ENCODE measurements at places on chromosomes 13 and 19.

DNA sequence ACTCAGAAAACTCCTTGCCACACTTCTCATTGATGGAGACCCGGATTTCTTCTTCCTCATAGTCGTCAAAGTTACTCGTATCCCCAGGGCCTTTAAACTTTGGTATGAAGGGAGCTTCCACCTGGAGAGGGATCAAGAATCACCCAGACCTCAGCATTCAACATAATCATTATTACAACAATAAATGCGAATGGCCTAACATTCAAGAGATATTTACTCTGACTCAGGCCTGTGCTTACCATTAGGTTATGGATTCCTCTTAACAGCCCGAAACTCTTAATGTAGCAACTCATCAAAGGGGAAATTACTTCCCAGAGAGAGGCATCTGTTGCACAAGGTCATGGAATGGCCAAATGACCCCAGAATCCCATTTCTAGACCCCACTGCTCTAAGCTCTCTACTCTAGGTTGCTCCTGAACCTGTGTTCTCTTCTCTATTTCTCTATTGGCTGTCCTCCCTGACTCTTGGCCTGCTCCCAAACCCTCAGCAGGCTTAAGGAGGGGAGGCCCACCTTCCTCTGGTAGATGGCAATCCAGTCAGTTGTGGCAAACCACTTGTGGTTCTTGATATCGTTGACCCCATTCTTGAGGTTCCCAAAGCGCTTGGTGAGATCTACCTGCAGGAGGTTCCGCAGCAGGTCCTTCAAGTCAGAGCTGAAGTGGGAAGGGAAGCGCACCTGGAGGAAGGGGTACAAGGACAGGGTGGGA is 2.7 kb upstream of the SAMD1 start:
- no peak for DNase-seq

GRCh38 chr19:50381881-50382729 is 2.0 kb upstream of the POLD1 start:
- no peak for DNase-seq

- DNase-seq = no peak
Observed at GRCh38 chr13:114140131-114140905, 7.9 kb upstream of the RASA3 start.

DNA sequence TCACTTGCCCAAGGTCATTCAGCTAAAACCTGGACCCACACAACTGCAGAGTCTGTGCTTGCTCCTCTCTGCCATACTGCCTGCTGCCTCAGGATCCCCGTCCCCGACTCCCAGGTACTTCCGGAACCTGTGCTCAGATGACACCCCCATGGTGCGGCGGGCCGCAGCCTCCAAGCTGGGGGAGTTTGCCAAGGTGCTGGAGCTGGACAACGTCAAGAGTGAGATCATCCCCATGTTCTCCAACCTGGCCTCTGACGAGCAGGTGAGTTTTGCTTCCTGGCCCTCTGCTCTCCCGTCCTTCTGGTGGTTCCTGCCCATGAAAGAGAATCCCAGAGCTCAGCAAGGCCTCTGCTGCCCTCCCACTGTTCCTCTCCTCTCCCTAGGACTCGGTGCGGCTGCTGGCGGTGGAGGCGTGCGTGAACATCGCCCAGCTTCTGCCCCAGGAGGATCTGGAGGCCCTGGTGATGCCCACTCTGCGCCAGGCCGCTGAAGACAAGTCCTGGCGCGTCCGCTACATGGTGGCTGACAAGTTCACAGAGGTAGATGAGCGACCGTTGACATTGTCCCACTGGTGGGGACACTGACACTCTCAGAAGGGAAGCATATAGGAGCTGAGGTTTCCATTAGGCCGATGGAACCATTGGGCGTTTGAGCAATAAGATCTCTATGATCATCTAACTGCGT is 22.9 kb downstream of the PPP2R1A start:
- no peak for DNase-seq

GRCh38 chr19:6556480-6557195 is 25.8 kb downstream of the TNFSF9 start:
- no peak for DNase-seq

DNA sequence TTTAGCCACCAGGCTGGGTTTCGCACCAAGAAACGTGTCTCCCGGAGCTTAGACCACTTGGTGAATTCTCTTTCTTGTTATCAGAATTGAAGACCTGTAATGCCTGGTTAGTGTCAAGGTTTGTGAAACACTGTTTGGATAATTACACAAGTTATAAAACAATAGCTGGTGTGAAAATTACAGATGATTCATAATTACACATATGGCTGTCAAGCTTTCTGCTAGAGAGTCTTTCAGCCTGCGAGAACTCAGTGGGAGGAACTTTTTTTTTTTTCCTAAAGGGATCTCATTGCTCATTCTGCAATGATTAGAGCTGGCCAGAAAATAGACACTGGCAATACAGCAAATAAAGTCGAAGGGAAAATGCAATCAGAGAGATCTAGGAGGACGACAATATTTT is 13.4 kb upstream of the KLK4 start:
- no peak for DNase-seq

GRCh38 chr13:110070511-110071120 is 236.3 kb downstream of the COL4A1 start:
- no peak for DNase-seq

DNA sequence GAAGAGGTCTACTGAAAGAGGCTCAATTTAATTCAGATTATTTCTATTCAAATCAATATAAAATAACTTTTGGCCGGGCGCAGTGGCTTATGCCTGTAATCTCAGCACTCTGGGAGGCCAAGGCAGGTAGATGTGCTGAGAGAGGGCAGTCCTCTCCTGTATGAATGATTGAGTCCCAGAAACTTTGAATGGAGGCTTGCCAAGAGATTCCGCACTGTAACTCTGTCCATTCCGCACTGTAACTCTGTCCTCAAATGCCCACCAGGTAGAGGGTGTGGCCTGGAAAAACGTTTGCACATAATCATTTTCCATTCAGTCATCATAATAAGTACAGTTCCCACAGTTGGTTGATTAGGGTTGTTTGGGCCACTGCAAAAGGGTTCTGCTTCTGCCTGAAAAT is 274.7 kb upstream of the SOX21 start:
- DNase-seq = no peak

DNA sequence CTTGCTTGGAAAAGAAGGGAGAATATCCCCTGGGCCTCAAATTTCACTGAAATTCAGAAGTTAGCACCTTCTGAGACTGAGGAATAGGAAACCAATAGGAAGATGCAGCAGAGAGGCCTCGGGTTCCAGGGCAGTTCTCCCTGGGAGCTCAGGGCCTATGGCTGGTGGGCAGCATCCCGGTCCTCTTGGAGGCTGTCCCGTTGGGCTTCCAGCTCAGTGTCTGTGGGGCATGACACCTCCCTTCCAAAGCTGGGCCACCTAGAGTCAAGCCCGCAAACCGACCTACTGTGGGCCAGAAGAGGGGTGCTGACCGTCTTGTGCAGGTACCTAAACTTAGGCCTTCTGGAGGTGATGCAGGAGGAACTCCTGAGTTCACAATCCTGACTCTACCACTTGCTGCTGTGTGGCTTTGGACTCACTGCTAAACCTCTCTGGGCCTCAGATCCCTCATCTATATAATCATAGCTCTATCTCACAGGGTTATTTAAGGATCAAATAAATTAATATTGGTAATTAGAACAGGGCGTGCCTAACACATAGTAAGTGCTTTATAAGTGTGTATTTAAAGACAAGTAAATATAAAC is 17.1 kb downstream of the SIAH3 start:
- DNase-seq = no peak

- no peak for DNase-seq
Observed at GRCh38 chr19:16026131-16026530, 50.2 kb upstream of the TPM4 start.

- no peak for DNase-seq
Observed at GRCh38 chr13:79222427-79223205, 183.4 kb downstream of the RBM26 start.

DNA sequence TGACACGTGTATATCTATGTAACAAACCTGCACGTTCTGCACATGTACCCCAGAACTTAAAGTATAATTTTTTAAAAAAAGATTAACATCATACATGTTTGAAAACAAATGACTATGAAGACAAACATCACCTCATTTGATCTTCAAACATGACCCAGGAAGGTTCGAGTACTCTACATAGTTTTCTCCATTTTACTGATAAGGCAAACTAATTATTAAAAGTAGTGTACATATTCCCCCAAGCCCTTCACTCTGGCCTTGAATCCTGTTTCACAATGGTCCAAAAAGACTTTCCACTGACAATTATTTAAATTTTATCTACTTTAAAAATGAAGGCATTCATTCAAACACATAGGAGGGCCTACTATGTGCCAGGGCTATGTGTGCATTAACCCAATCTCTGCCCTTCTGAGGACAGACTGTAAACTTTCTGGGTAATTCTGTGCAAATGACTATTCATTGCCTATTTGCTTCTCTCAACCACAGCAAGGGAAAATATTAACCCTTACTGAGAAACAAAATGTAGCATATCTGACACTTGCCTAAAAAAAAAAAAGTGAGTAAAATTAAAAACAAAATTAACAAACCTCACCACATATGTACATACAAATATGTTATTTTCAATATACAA is 22.1 kb downstream of the ATP7B start:
- no peak for DNase-seq

DNA sequence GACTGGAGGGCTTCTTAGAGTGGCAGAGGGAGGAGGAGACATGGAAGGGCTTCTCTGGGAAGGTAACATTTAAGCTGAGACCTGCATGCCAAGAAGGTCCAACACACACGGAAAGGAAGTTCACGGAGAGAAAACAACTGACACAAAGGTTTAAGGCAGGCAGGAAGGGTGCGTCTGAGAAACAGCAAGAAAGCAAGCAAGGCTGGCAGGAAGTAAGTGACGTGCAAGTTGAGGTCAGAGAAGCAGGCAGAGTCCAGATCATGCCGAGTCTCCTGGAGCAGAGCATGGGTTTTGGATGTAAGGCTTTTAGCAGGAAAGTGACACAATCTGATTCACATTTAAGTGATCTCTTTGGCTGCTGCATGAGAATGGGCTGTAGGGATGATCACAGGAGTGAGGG is 60.5 kb downstream of the ATP7B start:
- no peak for DNase-seq

DNA sequence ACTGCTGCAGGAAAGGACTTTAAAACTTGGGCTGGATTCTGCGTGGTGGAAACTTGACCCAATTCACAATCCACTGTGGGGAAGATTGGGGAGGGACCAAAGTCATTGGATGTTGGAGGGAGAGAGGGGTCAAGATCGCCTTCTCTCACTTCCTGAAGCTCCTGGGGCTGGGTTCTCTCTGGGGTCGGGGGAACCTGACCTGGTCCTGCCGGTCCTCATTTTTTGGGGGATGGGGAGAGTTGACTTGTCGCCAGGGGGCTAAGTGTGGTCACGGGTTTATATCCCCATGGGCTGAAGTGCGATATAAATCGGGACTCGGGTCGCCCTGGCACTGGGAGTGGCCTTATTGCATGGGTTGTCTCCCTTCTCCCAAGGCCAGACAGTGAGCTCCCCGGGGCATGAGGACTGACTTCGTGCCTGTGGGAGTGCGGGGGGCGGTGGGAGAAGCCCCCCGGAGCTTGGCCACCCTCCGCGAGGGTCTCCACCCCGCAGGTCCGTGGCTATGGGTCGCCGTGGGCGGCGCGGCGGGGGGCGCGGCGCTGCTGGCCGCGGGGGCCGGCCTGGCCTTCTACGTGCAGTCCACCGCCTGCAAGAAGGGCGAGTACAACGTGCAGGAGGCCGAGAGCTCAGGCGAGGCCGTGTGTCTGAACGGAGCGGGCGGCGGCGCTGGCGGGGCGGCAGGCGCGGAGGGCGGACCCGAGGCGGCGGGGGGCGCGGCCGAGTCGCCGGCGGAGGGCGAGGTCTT is 6.3 kb downstream of the ICAM5 start:
- no peak for DNase-seq

DNA sequence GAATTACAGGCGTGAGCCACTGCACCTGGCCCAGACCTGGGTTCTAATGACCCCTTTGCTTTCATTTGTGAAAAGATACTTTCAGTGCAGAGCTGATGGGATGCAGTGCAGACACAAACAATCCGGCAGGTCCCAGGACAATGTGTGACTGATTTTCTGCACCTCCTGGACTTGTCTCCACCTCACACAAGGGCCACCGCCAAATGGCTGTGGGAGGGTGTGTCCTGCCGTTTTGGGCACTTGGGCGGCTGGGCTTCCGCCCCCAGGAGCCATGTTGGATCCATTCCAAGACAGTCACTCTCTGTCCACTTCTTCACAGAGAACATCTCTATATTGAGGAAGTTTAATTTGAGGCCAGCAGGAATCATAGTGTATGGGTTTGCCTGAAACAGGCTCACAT is 112.3 kb upstream of the ZNF507 start:
- no peak for DNase-seq

GRCh38 chr13:102726430-102726829 is 31.6 kb upstream of the METTL21C start:
- no peak for DNase-seq

GRCh38 chr13:36981156-36981743 is 17.9 kb downstream of the ALG5 start:
- DNase-seq = no peak

DNA sequence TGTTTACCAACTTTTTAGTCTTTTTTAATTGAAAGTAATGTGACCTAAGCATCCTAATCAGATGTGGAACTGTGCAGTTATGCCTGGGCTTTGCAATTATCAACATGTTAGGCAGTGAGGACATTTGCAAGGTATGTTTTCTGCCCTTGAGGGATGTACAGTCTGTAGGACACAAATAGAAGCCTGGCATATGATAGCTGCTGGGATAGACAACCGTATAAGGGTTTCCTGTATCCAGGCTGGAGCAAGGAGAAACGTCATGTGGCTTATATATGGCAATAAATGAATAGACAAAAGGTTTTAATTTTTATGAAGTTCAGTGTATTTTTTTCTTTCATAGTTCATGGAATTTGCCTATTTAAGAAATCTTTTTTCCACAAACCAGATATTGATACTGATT is 2.0 kb upstream of the VPS36 start:
- no peak for DNase-seq

DNA sequence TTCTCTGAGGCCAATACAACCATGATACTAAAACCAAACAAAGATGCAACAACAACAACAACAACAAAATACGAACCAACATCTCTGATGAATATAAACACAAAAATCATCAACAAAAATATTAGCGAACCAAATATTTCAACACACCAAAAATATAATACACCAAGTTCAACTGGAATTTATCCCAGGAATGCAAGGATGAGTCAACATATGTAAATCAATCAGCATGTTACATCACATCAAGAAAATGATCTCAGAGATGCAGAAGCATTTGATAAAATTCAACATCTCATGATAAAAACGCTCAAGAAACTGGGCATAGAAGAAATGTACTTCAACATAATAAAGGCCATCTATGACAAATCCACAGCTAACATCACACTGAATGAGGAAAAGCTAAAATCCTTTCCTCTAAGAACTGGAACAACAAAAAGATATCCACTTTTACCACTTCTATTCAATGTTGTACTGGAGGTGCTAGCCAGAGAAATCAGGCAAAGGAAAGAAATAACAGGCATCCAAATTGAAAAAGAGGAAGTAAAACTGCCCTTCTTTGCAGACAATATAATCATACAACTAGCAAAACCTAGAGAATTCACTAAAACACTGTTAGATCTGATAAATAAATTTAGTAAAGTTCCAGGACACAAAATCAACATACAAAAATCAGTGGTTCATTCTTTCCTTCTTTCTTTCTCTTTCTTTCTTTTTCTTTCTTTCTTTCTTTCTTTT is 2448.7 kb upstream of the PCDH20 start:
- DNase-seq = no peak

- no peak for DNase-seq
Observed at GRCh38 chr13:111184458-111185401, 69.6 kb downstream of the ARHGEF7 start.
